ENCODE measurements at places on chromosomes 11 and 22.

GRCh38 chr11:14443638-14444037 is 56.0 kb downstream of the COPB1 start:
- ATAC-seq, result no peak

DNA sequence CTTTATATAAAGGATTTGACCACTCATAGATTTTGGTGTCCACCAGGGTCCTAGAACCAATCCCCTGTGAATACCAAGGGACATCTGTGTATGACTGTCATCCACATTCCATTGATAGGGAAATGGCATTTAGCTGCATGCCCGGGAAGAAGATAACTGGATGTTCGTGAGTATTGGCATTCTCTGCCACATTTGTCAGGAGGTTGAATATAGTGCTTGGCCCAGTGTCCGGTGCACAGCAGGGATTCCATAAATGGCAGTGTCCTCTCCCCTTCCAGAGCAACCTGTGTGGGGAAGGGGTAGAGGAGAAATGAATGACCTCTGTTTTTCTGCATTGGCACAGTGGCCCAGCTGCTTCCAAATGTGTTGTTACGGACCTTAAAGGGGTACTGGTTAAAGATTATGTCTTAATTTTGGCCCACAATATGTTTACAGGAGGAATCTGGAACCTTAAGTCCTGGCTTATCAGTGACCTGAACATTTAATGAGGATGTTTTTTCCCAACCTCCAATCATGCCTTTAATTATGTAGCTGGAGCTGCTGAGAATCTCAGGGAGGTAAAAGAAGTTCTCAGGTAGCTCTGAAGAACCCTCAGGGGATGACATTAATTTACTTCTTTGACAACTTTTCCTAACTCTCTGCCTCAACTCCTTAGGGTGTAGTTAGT is 33.6 kb upstream of the OR4B1 start:
- ATAC-seq, result no peak

DNA sequence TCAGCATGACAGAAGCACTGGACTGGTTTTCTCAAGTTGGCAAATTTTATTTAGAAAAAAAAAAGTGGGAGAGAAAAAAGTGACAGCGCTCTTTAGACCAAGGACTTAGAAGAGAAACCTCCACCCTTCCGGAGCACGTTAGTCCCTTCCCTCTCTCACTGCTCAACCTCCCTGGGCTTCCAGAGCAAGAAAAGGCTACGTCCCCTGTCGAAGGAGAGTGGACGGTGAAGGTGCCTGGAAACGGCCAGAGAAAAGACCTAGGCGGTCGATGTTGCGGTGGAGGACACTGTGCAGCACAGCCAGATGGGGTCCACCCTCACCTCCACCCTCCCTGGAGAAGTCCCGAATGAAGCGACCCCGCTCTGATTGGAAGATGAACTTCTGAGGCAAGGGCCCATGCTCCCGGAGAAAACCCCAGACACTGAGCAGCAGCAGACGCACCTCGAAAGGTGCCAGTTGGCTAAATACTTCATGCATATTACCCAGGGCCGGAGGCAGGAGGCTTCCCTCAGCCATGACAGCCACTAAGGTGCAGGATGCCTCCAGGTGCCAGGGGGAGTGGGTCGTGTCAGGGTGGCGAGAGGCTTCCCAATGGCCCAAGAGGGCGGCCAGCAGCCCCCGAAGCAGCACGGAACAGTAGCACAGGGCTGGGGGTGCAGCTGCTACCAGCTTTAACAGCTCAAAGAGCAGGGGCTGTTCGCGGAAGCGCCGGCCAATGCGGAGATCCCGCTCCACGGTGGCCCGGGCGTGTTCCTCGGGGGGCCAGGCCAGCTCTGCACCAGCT is 604 bp upstream of the GANAB start:
- peak; percentile 3 for ATAC-seq

GRCh38 chr11:79285756-79286155 is 155.1 kb downstream of the TENM4 start:
- no peak for ATAC-seq

DNA sequence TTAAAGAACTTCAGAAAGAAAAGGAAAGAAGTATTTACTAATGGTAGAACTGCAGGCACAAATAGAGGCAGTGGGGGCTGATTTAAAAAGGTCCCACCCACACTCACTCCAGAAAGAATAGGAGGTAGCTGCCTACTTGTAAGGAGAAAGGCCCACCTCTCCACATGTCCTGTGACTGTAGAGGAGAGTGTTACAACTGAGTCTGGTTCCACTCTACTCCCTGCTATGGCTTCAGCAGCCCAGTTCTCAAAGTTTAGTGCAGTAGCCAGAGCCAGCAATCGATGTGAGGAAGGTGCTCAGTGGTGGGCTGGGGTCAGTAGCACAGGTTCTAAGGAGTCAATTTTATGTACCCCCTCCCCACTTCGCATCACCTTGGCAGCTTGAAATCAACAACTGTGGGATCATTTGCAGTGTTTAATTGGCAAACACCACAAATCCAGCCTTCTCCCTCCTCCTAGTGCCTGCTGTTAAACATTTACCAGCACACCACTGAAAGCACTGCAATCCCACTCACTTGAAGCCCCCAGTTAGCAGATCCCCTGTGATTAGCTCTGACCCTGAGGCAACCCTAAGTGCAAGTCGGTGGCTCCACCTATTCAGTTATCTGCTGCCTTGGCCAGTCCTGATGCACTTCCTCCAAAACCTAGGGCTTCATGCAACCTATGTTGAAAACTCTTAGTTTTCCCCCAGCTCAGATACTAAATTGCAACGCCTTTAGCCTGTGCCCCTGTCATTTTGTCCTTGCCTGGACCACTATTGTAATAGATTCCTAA is 146.6 kb downstream of the BBOX1 start:
- no peak for ATAC-seq

- no peak for ATAC-seq
Measured at GRCh38 chr22:23850136-23850611, 7.5 kb upstream of the SLC2A11 start.

- ATAC-seq, result no peak
Measured at GRCh38 chr11:131916638-131917037, 546.2 kb downstream of the NTM start.
